A673 (cell line): ENCODE measurements at places on chromosomes 7 and 10.

DNA sequence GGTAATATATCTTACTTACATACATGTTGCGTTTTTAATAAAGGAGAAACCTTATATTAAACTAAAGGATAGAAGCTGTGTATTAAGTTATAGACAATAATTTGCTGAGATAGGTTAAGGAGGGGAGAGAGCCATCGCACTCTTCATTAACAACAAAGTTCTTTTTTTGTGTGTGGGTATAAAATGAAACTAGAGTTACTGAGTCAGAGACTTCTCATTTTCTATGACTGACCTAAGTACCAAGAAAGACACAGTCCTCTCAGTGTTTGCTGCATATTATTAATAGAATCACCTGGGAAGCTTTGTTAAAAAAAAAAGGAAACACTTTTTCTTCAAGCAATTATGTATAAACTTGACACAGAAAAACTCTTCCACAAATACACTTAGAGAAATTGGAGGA, 31.4 kb downstream of the FEZF1 start:
- no peak overlapping the region for H3K27ac ChIP-seq
- H3K4me1 ChIP-seq: no peaks in the 10 kb centered on the region
- no peak overlapping the region for H3K4me3 ChIP-seq
- no peak for DNase-seq
- no peaks in the 10 kb centered on the region for H3K36me3 ChIP-seq
- H3K27me3 ChIP-seq: no peaks in the 10 kb centered on the region

DNA sequence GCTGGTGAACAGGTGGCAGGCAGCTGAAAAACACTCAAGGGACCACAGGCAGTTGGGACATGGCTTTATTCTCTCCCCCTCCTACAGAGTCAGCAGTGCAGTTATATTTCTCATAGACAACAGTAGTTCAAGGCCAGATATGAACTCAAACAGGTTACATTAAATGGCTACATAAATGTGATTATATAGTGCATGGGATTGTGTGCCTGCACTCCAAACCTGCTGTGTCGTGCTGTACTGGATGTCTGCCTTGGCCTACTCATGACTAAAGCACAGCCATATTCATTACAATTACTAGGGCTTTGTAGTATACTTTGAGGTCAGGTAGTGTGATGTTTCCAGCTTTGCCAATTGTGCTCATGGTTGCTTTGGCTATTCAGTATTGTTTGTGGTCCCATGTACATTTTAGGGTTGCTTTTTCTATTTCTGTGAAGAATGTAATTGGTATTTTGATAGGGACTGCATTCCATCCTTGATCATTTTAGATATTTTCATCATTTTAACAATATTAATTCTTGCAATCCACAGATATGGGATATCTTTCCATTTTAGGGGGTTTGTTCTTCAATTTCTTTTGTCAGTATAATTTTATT, 393.6 kb downstream of the CNTNAP2 start:
- H3K27me3 ChIP-seq: no peaks in the 10 kb centered on the region
- no peak for DNase-seq

- H3K27me3 ChIP-seq: no peaks in the 10 kb centered on the region
- no peaks in the 10 kb centered on the region for H3K36me3 ChIP-seq
- H3K4me1 ChIP-seq: no peaks in the 10 kb centered on the region
- DNase-seq: no peak
- H3K27ac ChIP-seq: no peak overlapping the region
- H3K4me3 ChIP-seq: no peak overlapping the region
Measured at GRCh38 chr7:85160223-85160622, 26.6 kb downstream of the SEMA3D start.

DNA sequence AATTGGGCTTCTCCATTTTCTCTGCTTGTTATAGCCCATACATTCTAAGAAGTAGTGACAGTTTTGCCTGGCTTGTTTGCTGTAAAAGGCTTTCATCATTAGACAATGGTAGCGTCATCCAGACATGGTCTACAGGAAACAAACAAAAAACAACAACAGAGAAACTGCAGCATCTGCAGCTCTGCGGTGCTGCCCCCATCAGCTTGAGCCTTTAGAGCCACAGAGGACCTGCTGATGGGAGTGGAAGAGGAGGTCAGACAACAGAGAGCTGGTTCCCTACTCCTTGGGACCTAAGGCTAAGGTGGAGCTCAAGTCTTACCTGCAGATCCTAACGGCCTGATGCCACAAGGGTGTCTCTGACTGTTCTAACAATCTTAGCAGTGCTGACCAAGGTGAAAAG, 3.1 kb downstream of the INA start:
- H3K27me3 ChIP-seq: peaks cover 18% of the 10 kb centered on the region
- H3K4me3 ChIP-seq: no peak overlapping the region
- peaks cover 20% of the 10 kb centered on the region for H3K4me1 ChIP-seq
- no peak overlapping the region for H3K27ac ChIP-seq
- H3K36me3 ChIP-seq: no peaks in the 10 kb centered on the region

- peak overlapping the region; percentile 55 for H3K27ac ChIP-seq
- no peaks in the 10 kb centered on the region for H3K27me3 ChIP-seq
- peak; percentile 58 for DNase-seq
- H3K4me3 ChIP-seq: no peak overlapping the region
- peaks cover 50% of the 10 kb centered on the region for H3K4me1 ChIP-seq
Measured at GRCh38 chr7:105655500-105656380, 74.4 kb upstream of the EFCAB10 start.

- H3K27me3 ChIP-seq: no peaks in the 10 kb centered on the region
- no peak overlapping the region for H3K27ac ChIP-seq
- H3K4me1 ChIP-seq: no peaks in the 10 kb centered on the region
- H3K36me3 ChIP-seq: no peaks in the 10 kb centered on the region
- no peak overlapping the region for H3K4me3 ChIP-seq
- no peak for DNase-seq
Measured at GRCh38 chr7:71657386-71657785, 525.4 kb downstream of the GALNT17 start.

DNA sequence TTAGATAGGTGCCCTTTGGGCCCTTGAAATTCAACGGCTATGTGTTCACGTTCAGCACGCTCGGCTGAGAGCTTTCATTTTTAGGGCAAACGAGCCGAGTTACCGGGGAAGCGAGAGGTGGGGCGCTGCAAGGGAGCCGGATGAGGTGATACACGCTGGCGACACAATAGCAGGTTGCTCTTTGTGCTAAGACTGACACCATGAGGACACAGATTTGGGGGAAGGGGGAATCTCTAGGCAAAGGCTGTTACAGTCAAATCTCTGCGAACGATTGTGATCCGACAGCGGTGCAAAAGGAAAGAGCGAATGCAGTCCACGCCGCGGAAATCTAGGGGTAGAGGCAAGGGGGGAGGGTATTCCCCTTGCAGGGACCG, 667 bp downstream of the KLLN start:
- H3K27ac ChIP-seq: peak overlapping the region; percentile 91
- H3K27me3 ChIP-seq: no peaks in the 10 kb centered on the region
- H3K4me1 ChIP-seq: peaks cover 5% of the 10 kb centered on the region
- H3K36me3 ChIP-seq: no peaks in the 10 kb centered on the region
- no peak for DNase-seq

DNA sequence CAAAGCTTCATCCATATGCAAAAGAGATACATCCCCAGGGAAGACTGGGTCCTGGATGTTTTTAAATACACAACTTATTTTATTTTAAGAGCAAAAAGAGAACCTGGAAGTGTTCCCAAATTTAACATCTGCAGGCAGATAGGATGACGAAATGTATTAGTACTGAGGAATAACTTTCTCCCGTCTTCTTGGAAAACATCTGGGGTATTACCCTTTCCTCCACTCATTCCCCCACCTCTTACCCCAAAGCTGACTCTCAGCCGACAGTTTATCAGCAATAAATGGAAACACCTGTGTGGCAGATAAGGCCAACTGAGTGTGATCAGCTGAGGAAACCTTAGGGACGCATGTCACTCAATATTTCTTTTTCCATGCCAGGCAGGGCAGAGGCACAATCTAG, 435.6 kb upstream of the NPVF start:
- H3K4me3 ChIP-seq: no peak overlapping the region
- peaks cover 16% of the 10 kb centered on the region for H3K27me3 ChIP-seq
- H3K36me3 ChIP-seq: no peaks in the 10 kb centered on the region
- peaks cover 12% of the 10 kb centered on the region for H3K4me1 ChIP-seq
- DNase-seq: peak; percentile 41
- no peak overlapping the region for H3K27ac ChIP-seq

GRCh38 chr7:38889872-38890432, 19.0 kb downstream of the VPS41 start:
- DNase-seq: no peak
- H3K27ac ChIP-seq: no peak overlapping the region
- no peaks in the 10 kb centered on the region for H3K36me3 ChIP-seq
- no peaks in the 10 kb centered on the region for H3K27me3 ChIP-seq
- H3K4me1 ChIP-seq: no peaks in the 10 kb centered on the region

GRCh38 chr10:60298408-60299389, 91.0 kb downstream of the ANK3 start:
- peaks cover 16% of the 10 kb centered on the region for H3K4me1 ChIP-seq
- H3K27ac ChIP-seq: no peak overlapping the region
- no peak overlapping the region for H3K4me3 ChIP-seq
- no peaks in the 10 kb centered on the region for H3K27me3 ChIP-seq
- no peak for DNase-seq

GRCh38 chr10:24642921-24643678, 80.6 kb downstream of the ARHGAP21 start:
- no peak overlapping the region for H3K27ac ChIP-seq
- H3K27me3 ChIP-seq: no peaks in the 10 kb centered on the region
- DNase-seq: peak; percentile 80
- H3K4me1 ChIP-seq: no peaks in the 10 kb centered on the region
- H3K4me3 ChIP-seq: no peak overlapping the region
- H3K36me3 ChIP-seq: no peaks in the 10 kb centered on the region

DNA sequence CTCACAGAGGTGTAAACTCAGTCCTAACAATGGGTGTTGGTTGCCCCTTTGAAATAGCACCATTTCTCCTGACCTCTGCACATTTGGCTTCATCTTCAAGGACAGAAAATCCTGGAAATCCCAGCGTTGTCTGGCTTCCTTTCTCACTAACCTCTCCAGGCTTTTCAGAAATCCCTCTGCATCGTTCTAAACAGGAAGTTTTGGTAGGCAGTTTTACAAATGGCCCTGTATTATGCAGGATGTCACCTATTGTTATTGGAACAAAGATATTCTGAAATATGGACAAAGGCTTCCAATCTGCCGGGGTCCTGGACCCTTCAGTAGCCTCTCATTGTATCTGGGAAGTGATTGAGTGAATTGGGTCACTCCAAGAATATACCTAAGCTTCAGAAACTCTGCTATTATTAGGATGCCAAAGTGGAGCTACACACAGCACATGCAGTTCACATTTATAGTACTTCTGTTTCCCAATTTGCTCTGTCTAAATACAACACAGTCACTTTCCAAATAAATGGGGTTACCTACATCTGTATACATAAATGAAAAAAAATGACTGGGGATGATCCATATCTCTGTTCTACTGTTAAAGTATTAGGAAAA, 134.8 kb upstream of the KLF6 start:
- no peak overlapping the region for H3K27ac ChIP-seq
- no peaks in the 10 kb centered on the region for H3K36me3 ChIP-seq
- DNase-seq: no peak
- H3K4me3 ChIP-seq: no peak overlapping the region
- no peaks in the 10 kb centered on the region for H3K27me3 ChIP-seq

DNA sequence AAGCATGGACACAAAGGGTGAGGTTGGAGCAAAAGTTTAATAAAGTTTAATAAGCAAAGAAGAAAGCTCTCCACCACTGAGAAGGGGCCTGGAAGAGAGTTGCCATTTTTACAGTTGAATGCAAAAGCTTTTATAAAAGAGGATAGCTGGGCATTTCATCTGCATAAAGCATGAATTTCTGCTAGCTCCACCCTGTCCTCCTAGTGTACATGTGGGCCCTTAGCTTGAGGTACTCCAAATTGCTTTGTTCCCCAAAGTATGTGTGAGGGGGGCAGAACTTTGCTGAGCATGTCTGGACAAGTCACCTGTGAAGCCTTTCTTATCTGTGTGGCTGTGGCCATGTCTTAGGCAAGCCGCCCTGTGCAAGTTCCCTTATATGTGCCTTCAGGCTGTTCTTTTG, 22.6 kb upstream of the CROT start:
- no peaks in the 10 kb centered on the region for H3K27me3 ChIP-seq
- H3K27ac ChIP-seq: no peak overlapping the region
- H3K36me3 ChIP-seq: no peaks in the 10 kb centered on the region
- no peak overlapping the region for H3K4me3 ChIP-seq

- H3K36me3 ChIP-seq: no peaks in the 10 kb centered on the region
- H3K27me3 ChIP-seq: no peaks in the 10 kb centered on the region
- H3K27ac ChIP-seq: no peak overlapping the region
- H3K4me3 ChIP-seq: no peak overlapping the region
Measured at GRCh38 chr10:76388321-76389023, 957.0 kb downstream of the LRMDA start.

GRCh38 chr7:152402384-152403250, 33.2 kb downstream of the KMT2C start:
- no peak for DNase-seq
- no peak overlapping the region for H3K4me3 ChIP-seq
- H3K36me3 ChIP-seq: no peaks in the 10 kb centered on the region
- no peaks in the 10 kb centered on the region for H3K27me3 ChIP-seq
- no peaks in the 10 kb centered on the region for H3K4me1 ChIP-seq

DNA sequence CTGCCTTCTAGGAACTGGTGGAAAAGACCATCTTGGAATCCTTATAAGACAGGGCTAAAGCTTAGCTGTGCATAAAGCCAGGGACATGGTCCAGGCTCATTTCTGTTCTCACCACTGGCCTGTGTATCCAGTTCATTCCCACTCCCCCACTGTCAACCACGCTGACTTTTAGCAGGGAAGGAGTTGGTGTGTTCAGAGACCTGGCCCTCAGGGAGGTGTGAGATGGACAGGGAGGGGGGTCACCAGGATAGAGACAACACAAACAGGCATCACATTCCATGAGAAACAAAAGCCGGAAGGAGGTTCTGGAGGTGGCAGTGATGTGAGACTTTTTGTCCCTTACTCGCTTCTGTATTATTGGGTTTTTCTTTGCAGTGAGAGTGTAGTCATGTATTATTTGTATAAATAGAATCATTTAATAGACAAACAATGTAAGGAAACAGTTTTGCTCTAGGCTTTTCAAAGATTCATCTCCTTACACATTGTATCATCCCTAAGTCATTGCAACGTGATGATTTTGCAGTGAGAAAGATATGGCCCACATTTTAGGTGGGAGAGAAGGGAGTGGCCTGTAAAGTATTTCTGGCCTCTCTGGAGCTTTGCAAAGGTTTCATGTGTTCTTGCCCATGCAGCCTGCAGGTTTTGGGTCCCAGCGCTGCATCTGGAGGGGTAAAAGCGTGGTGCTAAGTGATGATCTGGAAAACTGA, 52.0 kb downstream of the EEPD1 start:
- no peaks in the 10 kb centered on the region for H3K36me3 ChIP-seq
- H3K4me3 ChIP-seq: no peak overlapping the region
- H3K27ac ChIP-seq: no peak overlapping the region
- H3K4me1 ChIP-seq: no peaks in the 10 kb centered on the region
- no peak for DNase-seq
- H3K27me3 ChIP-seq: no peaks in the 10 kb centered on the region

DNA sequence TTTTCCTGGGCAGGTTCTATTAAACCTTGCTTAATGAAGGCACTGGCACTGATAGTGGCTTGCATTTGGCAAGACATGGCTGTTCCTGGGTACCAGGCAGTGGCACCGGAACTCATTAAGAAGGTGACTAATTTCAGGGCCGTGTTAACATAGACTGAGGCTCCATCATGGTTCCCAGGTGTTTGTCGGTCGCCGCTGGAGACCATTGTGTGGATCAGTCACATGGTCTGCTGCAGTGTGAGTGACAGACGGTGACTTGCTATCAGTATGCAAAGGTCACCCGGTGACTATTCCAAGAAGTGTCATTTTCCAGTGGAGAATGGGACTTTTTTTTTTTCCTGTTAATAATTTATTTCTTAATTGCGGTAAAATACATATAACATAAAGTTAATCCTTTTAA, 106.3 kb downstream of the INSYN2A start:
- no peaks in the 10 kb centered on the region for H3K4me1 ChIP-seq
- no peak for DNase-seq
- H3K36me3 ChIP-seq: no peaks in the 10 kb centered on the region
- no peak overlapping the region for H3K4me3 ChIP-seq
